ENCODE measurements at places on chromosomes 4 and X. TPM values are rescaled to one million over a fixed set of nuclear protein-coding genes. Genes with fewer than 3 reads are reported as not detected.

SPIN2A gene
- polyA plus RNA-seq = 3.5 TPM

RBM10 gene
- 31.9 TPM for polyA plus RNA-seq

- no peak for DNase-seq
Observed at GRCh38 chr4:164108971-164109370, 614.5 kb downstream of the TMA16 start.

DNA sequence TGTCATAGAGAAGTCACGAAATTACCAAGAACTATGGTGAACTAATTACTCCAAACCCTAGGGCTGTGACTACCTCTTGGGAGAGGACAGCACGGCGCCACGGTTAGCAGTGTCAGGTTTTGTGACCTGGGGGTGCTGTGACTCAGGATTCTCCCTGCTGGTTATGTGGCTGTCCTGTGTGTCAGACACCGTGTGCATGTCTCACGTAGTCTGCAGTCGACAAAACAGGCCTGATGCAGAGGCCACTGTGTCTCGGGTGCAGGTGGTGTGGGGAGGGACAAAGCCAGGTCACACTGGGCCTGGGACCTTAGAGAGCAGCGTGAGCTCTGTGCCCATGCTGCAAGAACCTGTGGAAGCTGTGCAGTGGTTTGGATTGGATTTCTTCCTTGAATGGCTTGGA is 34.1 kb downstream of the TNIP2 start:
- DNase-seq = no peak

DNA sequence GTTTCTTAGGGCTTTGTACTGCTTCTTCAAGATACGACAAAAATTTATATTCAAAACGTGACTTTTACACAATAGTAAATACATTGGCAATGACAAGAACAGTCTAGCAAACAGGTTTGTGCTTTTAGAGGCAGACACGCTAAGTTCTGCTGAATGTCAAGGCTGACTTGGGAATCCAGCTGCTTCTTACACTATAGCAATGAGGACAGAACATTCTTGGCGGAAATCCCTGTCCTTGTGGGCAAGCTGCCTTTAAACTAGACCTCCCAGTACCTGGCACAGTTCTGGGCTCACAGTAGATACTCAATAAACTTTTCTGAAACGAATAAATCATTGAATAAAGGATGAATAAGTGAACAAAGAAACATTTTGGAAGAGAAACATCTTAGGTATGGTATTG is 148.2 kb downstream of the RASL11B start:
- no peak for DNase-seq

Measured in forelimb muscle (tissue), 1 donor.